Stimulated activated CD4-positive, alpha-beta T cell treated with anti-CD3 and anti-CD28 coated beads, Interleukin-2, amount 100 ng/mL, for 24 hours (primary cell): ENCODE measurements at places on chromosomes 4 and X.

- no peak for DNase-seq
These were observed at the start of gene NPNT for GRCh38 chr4:105894660-105895582. Gene NPNT (plus strand): TSS chr4:105895471. CDS start chr4:105895653, 182 bp downstream.

DNA sequence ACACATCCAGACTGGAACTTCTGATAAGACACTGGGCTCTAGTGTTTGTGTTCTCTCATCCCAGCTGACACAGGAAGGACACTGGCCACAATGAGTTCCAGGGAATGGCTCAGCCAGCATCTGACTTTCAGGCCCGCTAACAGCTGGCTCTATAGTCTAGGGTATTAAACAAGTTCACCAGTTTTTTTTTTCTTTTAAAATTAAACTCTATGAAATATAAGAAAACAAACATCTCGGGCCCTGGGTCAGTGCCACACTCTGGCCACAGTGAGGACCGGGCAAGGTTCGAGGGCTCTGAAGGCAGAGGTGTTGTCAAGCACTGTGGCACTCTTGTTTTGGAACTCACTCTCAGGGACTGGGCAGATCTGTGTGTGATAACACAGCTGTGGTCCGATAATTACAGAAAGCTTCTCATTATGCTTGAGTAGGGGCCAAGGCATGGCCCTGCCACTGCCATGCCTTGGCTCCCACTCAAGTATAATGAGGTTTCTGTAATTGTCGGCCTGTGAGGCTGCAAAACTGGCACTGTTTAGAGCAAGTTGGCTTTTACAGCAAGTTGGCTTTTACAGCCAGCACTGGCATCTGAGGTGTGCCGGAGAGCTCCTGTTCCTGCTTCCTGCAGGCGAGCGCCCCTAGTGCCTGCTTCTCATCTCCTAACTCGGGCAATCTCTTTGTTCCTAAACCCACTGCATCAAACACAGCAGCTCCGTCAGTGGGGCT lies 62.8 kb downstream of the PPP1R2C start:
- peak; percentile 42 for DNase-seq

GRCh38 chr4:151584101-151584500 lies 175.1 kb downstream of the FHIP1A start:
- no peak for DNase-seq

- no peak for DNase-seq
These were observed 58.0 kb upstream of the DCAF8L1 start for GRCh38 chrX:28039258-28039657.

DNA sequence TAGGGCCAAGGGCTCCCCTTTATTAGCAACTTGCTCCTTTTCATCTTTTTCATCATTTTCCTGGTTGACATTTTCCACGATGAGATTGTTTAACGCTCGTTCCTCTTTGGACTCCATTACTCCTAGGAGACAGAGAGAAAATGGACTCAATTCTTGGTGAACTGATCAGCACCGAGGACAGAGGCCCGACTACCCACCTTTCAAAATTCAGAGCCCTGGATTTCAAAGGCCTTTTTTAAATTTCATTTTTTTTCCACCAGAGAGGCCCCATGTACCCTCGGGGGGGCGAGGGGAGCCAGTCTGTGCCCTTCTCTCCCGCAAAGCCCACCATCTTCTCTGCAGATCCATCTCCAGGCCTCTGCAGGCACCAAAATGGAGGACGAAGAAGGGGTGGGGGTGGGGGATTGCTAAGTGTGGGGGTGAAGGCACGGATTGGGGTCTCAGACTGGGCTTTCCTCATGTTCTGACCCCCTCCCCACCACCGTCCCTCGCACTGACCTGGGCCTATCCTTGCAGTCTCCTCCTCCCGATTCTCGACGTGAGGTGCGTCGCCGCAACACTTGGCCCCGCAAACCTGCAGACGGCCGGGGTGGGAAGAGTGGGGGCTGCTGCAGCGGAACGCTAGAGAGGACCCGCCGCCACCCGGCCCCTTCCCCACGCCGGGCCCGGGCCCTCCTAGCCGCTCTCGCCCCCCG lies 783 bp downstream of the BEX2 start:
- peak; percentile 15 for DNase-seq

DNA sequence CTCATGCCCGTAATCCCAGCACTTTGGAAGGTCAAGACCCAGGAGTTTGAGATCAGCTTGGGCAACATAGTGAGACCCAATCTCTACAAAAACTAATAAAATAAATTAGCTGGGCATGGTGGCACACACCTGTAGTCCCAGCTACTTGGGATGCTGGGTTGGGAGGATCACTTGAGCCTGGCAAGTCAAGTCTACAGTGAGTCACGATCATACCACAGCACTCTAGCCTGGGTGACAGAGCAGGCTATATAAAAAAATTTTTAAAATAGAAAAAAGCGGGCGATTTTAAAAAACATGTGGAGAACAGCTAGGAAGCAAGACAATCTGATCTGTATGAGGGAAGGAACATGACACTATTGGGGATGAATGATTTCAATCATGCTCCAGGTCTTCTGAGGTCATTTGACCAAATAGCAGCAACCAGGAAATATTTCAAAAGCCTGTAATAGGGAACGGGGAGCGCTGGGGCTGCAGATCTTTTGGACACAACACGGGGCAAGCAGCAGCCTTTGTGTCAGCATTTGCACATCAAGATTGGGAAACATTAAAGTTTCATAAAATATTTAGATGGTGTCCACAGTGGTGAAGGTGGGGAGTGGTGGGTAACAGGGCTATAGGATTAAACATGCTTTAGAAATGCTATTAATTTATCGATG lies 48.3 kb upstream of the GUCY1A1 start:
- no peak for DNase-seq

- peak; percentile 44 for DNase-seq
These were observed 87.7 kb downstream of the SHROOM2 start for GRCh38 chrX:9873952-9874351.

DNA sequence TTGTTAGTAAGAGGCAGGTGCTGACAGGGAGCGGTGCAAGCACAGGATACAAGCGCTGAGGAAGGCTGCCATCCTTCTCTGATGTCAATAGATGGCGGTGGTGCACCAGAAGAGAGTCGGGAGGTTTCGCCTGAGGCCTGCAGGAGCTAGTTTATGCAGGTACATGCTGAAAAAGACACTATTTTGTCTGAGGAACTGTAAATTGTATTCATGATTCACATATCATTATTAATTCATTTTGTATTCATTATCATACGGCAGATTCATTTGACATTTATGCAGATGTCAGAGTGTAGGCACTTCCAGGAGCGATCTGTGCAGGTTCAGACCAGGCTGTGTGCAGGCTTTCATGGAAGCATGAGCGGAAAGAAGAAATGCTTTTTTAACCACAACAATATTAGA lies 824.0 kb downstream of the STIM2 start:
- DNase-seq = no peak

- DNase-seq = no peak
These were observed 44.0 kb downstream of the ADRA2C start for GRCh38 chr4:3810111-3810680.

DNA sequence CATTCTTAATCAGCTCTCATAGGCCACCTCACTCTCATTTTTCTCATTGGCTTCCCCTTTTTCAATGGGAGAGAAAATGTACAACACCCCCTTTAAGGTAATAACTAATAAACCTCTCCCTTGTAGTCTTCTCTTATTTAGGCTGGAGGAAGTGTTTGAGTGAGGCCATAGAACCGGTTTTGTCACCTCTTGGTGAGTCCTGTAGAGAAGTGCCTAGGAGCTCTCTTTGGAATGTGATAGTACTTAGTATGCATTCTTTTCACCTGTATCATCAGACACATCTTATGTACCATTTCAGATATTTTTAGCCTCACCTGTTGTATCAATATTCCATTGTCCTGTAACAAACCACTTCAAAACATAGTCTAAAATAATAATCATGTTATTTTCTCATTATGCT lies 3.5 kb upstream of the TAB3 start:
- DNase-seq = no peak

DNA sequence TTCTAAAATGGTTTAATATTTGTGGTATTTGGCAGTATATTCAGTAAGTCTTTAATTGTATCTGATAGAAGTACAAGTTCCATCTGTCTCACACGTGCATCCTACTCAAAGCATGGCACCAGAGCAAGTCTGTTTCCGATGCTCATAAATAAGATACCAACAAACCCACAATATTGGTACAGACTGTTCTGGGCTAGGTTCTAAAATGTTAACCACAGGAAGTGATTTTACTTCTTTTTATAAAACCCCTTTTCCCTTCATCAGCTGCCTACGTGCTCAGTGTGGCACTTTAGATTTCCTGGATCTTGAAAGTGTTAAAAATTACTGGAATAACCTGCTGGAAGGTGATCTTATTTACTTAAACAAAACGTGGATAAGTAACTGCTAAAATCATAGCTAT lies 165.1 kb downstream of the CFAP299 start:
- DNase-seq = no peak

GRCh38 chrX:43876680-43877079 lies 5.6 kb downstream of the MAOB start:
- DNase-seq = no peak

DNA sequence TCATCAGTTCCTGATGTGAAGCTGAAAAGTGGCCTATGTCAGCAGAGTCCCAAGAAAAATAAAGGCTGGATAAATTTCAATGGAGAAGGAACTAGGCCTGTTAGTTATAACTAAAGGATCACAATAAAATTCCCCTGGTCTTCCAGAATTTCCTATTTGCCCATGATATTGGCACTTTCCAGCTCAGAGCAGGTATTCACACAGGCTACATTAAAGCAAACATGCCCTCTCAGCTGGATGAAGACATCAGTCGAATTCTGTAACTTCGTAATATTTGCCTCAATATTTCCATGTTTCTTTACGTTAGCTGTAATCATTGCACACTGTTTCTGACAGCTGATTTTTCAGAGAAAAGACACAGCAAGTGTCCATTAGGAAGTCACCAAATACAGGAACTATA lies 9.5 kb downstream of the HPGD start:
- no peak for DNase-seq

GRCh38 chr4:8088966-8089491 lies 69.6 kb downstream of the ABLIM2 start:
- no peak for DNase-seq

DNA sequence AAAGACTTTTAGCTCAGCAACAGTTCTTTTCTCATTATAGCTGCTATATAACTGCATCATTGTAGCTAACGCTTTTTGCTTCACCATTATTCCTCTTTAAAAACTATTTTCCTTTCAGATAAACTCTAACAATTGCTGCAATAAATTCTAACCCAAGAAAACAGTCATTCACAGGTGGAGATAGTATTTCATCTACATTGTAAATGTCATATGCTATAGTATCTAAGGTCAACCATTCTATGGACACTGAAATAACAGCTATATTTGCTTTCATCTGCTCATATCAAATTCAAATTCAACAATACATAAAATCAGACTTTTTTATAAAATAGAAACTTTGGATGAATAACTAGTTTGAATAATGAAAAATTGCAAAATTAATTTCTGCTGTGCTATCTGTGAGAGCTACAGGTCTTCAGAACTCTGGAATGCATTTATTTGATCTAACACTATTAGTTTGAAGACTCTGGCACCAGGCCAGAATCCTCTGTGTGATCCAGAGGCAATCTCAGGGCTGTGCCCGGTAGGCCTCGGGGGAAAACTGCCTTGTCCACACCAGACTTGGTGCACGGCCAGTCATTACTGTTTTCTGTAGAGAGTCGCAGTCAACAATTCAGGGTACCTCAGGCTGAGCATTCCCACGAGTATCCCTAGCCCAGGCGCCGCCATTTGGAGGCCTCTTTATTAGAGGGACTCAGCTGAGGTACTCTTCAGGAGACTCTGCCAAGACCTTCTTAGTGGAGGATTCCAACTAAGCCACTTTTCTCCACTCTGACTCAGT lies 332.4 kb downstream of the SLC7A11 start:
- no peak for DNase-seq
